ENCODE measurements at places on chromosomes 11 and 22.

DNA sequence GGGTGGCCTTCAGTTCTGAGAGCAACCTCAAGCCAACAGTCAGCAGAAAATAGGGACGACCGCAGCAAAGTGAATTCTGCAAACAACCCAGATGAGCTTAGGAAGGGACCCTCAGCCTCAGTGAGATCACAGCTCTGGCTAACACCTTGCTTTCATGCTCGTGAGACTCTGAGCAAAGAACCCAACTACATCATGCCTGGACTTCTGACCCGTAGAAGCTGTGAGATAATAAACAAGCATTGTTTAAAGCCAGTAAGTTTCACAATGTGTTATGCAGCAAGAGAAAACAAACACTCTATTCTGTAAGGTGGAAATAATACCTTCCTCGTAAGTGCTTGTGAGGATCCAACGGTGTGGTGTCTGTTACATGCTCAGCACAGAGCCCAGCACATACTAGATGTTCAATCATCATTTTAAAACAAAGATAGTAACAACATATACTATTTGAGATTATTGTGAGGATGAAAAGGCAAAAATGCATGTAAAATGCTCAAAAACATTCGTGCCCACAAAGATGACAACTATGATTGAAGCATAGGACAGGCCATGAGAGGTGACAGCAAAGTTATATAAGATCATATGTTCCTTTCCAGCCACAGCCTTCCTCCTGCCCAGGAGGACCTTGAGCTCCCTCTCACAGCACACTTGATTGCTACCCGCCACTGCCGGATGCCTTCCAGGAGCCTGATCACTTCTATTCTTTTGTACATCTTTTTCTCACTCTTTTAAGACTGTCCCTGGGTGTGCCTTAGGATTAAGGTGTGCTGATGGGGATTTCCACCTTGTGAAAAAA lies 433.3 kb downstream of the BUD13 start:
- no peaks in the 10 kb centered on the region for H3K4me1 ChIP-seq
- H3K27me3 ChIP-seq = peaks cover 10% of the 10 kb centered on the region
- H3K27ac ChIP-seq = no peak overlapping the region

- H3K36me3 ChIP-seq = peaks cover 5% of the 10 kb centered on the region
- DNase-seq = peak; percentile 17
- H3K4me1 ChIP-seq = peaks cover 24% of the 10 kb centered on the region
- H3K27me3 ChIP-seq = peaks cover 27% of the 10 kb centered on the region
Measured at GRCh38 chr11:9004183-9004926, 554 bp upstream of the NRIP3 start.

DNA sequence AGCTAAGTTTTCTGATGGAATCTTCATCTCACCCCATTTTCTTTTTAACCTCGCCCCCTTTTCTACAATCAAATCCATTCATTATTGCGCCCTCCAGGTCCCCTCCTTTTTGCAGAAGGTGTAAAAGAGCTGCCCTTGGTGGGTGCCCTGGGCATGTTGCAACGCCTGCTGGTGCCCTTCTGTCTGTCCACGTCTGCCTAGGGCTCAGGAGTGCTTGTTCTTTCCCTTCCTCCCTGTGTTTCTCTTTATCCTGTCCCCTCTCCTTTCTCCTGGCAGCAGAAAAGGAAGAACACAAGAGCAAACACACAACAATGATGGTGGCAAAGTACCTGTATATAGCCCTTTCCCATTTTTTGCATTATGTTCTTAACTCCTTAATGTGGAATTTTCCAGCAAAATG lies 6.2 kb upstream of the TLCD5 start:
- no peak overlapping the region for H3K4me3 ChIP-seq
- peaks cover 67% of the 10 kb centered on the region for H3K27me3 ChIP-seq
- no peaks in the 10 kb centered on the region for H3K36me3 ChIP-seq
- H3K4me1 ChIP-seq = no peaks in the 10 kb centered on the region
- no peak overlapping the region for H3K27ac ChIP-seq
- no peak for DNase-seq

DNA sequence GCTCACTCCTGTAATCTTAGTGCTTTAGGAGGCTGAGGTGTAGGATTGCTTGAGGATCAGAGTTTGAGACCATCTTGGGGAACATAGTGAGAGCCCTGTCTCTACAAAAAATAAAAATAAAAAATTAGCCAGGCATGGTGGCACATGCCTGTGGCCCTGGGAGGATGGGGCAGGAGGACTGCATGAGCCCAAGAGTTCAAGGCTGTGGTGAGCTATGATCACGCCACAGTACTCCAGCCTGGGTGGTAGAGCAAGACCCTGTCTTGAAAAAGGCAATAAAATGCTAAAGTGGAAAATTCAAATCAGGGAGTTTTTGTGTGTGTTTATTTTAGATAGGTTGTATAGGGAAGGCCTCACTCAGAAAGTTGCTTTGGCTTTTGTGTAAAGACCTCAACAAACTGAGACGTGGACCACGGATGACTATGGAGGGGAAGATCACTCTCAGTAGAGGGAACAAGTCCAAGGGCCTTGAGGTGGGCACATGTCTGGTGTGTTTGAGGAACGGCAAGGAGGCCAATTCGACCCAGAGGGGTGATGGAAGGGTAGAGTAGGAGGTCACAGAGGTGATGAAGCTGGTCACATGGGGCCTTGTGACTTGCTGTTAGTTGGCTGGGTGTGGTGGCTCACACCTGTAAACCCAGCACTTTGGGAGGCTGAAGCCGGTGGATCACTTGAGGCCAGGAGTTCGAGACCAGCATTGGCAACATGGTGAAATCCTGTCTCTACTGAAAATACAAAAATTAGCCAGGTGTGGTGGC lies 35.7 kb downstream of the WEE1 start:
- H3K27me3 ChIP-seq = no peaks in the 10 kb centered on the region
- no peak overlapping the region for H3K4me3 ChIP-seq

DNA sequence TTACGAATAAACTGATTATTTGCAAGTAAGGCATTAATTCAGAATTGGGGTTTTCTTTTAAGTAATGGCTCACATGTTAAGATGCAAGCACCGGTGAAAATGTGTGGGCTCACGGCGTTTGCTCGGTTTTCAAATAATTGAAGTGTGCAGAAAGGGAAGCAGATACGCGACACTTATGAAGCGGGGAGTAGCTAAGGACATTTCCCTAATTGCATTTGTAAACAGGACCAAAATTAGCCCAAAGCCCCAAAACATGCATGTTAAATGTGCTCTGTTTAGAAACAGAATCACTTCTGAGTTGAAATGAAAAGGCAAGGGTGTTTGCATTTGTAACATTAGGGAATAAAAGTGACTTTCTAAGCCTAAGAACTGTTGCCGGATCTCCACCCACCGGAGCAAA lies 61.3 kb downstream of the ELFN2 start:
- H3K4me3 ChIP-seq = no peak overlapping the region
- DNase-seq = no peak
- H3K4me1 ChIP-seq = peaks cover 6% of the 10 kb centered on the region
- H3K27ac ChIP-seq = no peak overlapping the region
- no peaks in the 10 kb centered on the region for H3K36me3 ChIP-seq
- no peaks in the 10 kb centered on the region for H3K27me3 ChIP-seq

DNA sequence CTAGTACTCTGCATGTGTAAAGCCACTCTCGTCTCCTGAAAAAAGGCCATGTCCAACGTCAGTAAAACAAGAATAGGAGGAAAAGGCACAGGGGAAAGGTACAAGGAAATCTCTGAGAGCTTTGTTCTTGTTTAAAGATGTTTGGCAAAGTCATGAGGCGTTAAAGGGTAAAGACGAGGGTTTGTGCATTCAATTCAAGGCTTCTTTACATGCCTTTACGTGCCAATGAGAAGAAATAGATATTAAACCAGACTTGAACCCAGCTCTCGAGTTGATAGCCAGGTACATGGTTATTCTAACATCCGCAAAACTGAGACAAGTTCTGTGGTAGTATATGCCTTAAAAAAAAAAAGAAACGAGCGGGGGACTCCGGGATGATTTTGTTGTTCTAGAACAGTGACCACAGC lies 704 bp upstream of the CFL1 start:
- no peak for DNase-seq
- H3K4me3 ChIP-seq = peak overlapping the region; percentile 88
- H3K27ac ChIP-seq = peak overlapping the region; percentile 90
- peaks cover 62% of the 10 kb centered on the region for H3K36me3 ChIP-seq
- peaks cover 67% of the 10 kb centered on the region for H3K4me1 ChIP-seq

GRCh38 chr11:72848846-72849466 lies 34.7 kb downstream of the ATG16L2 start:
- DNase-seq = no peak
- H3K4me1 ChIP-seq = peaks cover 12% of the 10 kb centered on the region
- no peaks in the 10 kb centered on the region for H3K27me3 ChIP-seq
- H3K4me3 ChIP-seq = no peak overlapping the region
- H3K36me3 ChIP-seq = peaks cover 20% of the 10 kb centered on the region

GRCh38 chr11:83047515-83048225 lies 24.0 kb downstream of the RAB30 start:
- peaks cover 4% of the 10 kb centered on the region for H3K36me3 ChIP-seq
- H3K27me3 ChIP-seq = no peaks in the 10 kb centered on the region
- H3K4me1 ChIP-seq = peaks cover 10% of the 10 kb centered on the region

GRCh38 chr11:22703040-22703439 lies 36.6 kb downstream of the GAS2 start:
- H3K36me3 ChIP-seq = no peaks in the 10 kb centered on the region
- H3K27me3 ChIP-seq = peaks cover 23% of the 10 kb centered on the region
- no peak for DNase-seq
- H3K27ac ChIP-seq = no peak overlapping the region

DNA sequence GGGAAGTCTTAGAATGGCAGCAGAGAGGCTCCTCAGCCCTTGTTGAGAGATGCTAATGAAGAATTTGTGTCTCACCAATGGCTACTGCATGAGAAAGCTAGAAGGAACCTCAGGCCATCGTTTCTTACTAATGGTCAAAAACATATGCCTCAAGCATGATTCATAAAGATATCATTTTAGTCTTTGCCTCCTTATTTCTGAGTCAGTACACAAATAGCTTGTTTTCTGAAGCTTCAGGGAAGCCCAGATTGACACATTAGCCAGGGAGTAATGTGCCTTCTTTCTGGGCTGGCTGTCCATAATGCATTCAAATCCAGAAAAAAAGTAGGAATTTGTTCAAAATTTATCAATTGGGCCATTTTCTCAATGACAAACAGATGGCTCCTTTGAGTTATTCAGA lies 169.4 kb upstream of the ZBED5 start:
- H3K36me3 ChIP-seq = no peaks in the 10 kb centered on the region
- no peak overlapping the region for H3K4me3 ChIP-seq
- H3K27me3 ChIP-seq = no peaks in the 10 kb centered on the region
- DNase-seq = no peak
- H3K4me1 ChIP-seq = no peaks in the 10 kb centered on the region

DNA sequence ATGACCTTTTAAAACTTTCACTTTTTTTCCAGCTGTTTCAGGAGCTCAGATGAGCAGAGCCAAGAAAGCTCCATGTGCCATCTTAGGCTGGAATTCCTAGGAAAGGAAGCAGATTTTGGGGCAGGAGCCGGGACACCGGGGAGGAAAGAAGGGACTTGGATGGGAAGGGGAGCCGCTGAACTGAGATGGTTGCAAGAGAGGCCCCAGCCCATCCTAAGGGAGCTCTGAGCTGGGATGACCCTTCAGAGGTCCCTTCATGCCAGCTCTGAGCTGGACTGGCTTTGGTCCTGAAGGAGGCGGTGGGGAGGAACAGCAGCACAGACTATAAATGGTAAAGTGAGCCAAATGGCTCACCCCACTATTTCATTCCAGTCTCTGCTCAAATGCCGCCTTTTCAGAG lies 55.2 kb upstream of the SLC22A12 start:
- H3K27me3 ChIP-seq = peaks cover 93% of the 10 kb centered on the region
- no peak overlapping the region for H3K4me3 ChIP-seq
- H3K4me1 ChIP-seq = no peaks in the 10 kb centered on the region
- H3K36me3 ChIP-seq = no peaks in the 10 kb centered on the region
- DNase-seq = no peak
- H3K27ac ChIP-seq = no peak overlapping the region

GRCh38 chr22:19965771-19966709 lies 24.4 kb upstream of the TXNRD2 start:
- no peak overlapping the region for H3K4me3 ChIP-seq
- no peak overlapping the region for H3K27ac ChIP-seq
- H3K27me3 ChIP-seq = no peaks in the 10 kb centered on the region

DNA sequence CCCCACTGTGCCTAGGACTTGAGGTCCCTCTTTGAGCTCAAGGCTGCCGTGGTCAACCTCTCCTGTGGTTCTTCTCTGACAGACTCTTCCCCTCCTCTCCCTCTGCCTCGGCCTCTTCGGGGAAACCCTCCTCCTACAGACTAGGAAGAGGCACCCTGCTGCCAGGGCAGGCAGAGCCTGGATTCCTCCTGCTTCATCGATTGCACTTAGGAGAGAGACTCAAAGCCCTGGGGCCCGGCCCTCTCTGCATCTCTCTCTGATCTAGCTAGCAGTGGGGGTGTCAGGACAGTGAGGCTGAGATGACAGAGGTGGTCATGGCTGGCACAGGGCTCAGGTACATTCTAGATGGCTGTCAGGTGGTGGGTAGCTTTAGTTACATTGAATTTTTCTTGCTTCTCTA lies 63.6 kb upstream of the EMID1 start:
- no peaks in the 10 kb centered on the region for H3K4me1 ChIP-seq
- H3K27ac ChIP-seq = no peak overlapping the region
- no peak overlapping the region for H3K4me3 ChIP-seq
- no peak for DNase-seq
- no peaks in the 10 kb centered on the region for H3K36me3 ChIP-seq

DNA sequence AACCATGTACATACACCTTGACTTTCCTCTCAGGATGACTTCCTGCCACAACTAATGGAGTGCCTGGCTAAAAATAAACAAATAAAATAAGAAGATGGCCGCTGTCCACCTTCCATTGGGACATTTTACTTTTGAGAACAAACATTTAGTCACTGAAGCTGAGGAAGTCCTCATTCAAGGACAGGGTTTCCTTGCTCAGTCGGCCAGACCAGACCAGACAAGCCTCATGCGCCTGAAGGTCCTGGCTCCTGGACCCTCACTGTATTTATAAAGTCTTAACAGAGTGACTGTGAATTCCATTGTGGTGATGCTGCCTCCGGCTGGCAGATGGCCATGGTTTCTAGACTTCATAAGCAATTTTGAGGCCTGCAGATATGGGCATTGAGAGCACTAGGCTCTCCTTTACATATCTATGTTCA lies 114.5 kb downstream of the MAML2 start:
- H3K27ac ChIP-seq = no peak overlapping the region
- H3K4me1 ChIP-seq = peaks cover 23% of the 10 kb centered on the region
- no peak for DNase-seq
- H3K36me3 ChIP-seq = peaks cover 3% of the 10 kb centered on the region
- H3K4me3 ChIP-seq = no peak overlapping the region
